ENCODE measurements at places on chromosomes 2 and 18.
A peak's percentile ranks its signal among the peaks of the same experiment; 100 is the strongest.

GRCh38 chr2:176471949-176472348, 202.7 kb downstream of the MTX2 start:
- peak; percentile 60 for DNase-seq

- no peak for DNase-seq
These were observed 1642.6 kb upstream of the NXPH2 start for GRCh38 chr2:140422759-140423158.

- DNase-seq, result no peak
These were observed 5.6 kb downstream of the CHST10 start for GRCh38 chr2:100411841-100412292.

DNA sequence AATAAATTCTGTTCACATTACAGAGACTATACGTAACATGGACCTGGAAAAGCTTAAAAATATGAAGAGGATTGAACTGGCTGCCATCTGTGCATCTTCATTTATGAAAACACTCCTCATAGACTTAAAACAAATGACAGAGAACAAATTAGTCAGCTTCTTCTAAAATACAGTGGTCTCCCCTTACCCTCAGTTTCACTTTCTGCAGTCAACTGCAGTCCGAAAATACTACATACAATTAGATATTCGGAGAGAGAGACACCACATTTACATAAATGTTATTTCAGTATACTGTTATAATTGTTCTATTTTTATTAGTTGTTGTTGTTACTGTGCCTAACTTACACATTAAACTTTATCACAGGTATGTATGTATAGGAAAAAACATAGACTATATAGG, 6.5 kb downstream of the RNF103 start:
- DNase-seq, result no peak

DNA sequence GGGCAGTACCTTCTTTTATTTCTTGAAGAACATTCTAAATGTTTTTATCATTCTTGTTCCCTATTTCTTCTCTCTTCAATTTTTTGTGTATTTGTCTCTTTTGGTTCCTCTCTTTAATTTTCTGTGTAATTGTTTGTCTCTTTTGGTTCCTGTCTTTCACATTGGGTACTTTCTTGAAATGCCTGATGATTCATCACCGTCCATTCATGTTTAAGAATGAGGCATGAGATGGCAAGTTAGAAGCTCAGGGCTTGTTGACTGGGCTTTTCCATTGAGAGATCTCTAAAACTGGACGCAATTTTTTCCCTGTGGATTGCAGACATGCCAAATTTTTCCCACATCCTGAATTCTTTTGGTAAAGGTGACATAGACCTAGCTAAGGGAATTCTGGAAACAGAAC, 33.7 kb upstream of the IL1R2 start:
- DNase-seq, result no peak

- no peak for DNase-seq
These were observed 18.5 kb downstream of the GPR35 start for GRCh38 chr2:240643811-240644150.

DNA sequence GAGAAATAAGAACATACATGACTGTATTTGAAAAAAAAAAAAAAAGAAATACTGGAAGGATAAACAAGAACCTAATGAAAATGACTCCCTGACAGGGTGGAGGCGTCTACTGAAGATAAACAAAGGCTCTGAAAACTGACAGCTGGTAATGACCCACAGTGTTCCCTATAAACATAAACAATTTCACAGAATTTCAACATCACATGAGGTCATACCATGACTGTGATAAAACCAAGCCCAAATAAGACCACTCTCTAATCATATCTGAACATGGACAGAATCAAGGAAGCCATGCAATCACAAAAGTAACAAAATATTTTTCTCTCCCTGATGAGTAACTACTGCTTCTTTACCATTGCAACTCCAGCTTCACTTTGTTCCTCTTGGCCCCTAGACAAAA, 159.3 kb downstream of the FAM124B start:
- DNase-seq, result no peak
